Uterus (tissue), 4 donors: ENCODE measurements at places on chromosomes 7 and 10.

DNA sequence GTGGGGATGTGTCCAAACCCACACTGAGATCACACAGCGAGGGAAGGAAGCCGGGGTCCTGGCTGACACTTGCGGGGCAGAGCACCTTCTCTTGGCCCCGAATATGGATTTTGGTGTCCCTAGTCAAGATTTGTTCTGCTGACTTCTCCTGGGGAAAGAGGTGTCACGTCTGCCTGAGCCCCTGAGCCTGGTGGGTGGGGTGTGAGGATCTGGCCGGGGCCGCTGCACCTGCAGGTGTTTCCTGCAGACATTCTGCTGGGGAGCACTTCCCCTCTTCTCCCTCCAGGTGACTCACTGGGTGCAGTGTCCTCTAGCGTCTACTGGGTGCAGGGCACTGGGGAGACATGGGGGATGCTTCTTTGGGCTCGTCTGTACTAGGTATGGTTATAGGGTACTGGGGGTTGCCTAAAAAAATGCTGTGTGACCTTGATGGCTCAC is 99.2 kb downstream of the GRK5 start:
- DNase-seq = peak; percentile 53

GRCh38 chr10:108691126-108691525 is 1232.2 kb downstream of the XPNPEP1 start:
- no peak for DNase-seq

DNA sequence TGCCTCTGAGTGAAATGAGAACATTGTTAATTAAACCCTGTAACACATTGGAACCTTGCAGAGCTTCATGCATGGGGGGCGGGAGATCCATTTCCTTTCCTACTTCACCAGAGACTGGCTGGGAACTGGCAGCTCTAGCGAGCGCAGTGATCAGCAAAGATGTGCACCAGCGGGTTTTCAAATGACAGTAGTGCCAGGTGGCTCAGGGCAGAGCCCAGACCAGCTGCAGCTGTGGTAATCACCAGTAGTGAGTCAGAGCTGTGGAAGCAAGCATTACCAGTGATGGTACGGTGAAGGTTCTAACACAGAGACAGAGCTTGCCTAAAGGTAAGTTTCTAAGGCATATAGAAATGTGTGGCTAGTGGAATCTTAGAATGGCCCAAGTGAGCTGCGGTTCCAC is 1009.7 kb upstream of the CELF2 start:
- no peak for DNase-seq

DNA sequence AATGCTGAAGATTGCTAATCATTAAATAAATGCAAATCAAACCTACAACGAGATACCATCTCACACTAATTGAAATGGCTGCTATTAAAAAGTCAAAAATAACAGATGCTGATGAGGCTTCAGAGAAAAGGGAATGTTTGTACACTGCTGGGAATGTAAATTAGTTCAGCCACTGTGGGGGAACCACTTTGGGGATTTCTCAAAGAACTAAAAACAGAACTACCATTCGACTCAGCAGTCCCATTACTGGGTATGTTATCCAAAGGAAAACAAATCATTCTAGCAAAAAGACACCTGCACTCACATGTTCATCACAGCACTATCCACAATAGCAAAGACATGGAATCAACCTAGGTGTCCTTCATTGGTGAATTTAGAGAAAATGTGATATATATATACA is 379.0 kb upstream of the CNTNAP2 start:
- DNase-seq = no peak

DNA sequence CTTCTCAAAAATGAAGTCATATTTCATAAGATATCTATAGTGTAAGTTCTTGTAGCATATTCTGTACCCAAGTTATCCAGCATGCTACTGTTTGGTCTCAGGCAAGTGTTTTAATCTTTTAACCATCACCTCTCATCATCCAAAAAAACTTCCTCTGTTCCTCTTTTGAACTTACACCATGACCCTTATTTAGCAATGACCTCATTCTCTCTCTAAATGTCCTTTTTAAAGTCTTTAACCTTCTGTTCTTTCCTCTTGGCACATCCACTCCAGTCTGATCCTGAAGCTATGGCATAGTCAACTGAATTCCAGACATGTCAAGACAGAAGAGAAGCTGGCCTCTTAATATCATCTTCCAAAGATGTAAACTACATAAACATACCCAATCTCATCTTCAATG is 26.2 kb downstream of the PPP3CB start:
- DNase-seq = no peak

GRCh38 chr7:47406801-47407129 is 175.1 kb downstream of the TNS3 start:
- DNase-seq = no peak

DNA sequence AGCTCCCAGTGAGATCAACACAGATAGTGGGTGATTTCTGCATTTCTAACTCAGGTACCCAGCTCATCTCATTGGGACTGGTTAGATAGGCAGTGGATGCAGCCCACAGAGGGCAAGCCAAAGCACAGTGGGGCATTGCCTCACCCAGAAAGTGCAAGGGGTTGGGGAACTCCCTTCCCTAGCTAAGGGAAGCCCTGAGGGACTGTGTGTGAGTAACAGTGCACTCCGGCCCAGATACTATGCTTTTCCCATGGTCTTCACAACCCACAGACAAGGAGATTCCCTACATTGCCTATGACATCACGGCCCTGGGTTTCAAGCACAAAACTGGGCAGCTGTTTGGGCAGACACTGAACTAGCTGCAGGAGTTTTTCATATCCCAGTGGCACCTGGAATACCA is 62.8 kb downstream of the PPP1R3A start:
- no peak for DNase-seq

DNA sequence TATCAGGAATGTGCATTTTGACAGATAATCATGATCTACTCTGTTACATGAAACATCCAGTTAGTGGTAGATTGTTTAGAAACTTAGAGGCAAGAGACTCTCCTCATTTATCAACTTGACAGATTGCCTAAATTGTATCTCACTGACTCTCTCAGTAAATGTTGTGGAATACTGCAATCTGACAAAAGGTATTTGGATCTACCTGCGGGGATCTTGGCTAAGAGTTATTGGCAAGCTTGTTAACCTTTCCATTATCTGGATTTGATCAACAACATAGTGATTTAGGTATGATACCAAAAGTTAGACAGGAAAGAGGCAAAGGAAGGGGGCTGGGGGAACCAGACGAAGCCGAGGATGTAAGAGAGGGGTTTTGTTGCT is 2.0 kb downstream of the VSTM2A start:
- DNase-seq = no peak

- no peak for DNase-seq
These were observed 55.3 kb upstream of the CAPZA2 start for GRCh38 chr7:116807011-116807560.

- no peak for DNase-seq
These were observed 86.6 kb downstream of the PRLHR start for GRCh38 chr10:118508863-118509262.

- no peak for DNase-seq
These were observed 75.4 kb downstream of the CALD1 start for GRCh38 chr7:134854816-134855215.

- DNase-seq = no peak
These were observed 1.7 kb upstream of the TMEM213 start for GRCh38 chr7:138796038-138796615.

DNA sequence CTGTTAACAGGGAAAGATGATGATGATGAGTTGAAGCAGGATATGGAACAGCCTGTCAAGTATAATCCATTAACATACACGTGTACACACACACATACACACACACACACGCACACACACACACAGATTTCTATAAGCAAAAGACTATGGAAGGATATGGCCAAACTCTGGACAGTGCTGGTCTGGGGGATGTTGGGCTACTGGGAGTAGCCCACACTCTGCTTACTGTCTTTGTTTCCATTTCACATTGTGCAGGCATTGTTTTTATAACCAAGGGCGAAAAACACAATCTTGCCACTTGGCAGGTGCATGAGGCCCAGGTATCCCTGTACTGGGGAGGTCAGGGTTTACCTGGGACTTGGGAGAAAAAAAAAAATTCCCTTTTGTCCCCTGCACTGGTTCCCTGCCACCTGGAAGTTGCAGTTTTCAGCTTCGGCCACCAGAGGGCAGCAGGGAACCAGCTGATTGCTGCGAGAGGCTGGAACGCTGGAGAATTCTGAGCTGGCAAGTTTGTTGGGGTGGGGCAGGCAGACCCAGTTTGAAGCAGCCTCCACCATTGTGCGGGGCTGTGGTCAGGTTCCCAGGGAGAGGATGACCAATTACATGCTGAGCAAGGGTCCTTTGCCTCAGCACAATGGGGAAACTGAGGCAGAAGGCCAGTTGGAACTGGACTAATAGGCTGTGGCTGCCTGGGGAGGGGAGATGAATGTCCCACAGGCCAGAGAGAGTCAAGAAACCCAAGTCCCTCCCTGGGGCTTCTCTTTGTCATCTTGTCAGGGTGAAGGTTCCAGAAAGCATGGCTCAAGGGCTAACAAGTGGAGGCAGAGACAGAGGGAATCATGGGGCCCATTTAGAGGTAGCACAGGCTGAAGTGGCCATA is 27.3 kb downstream of the PPIF start:
- peak; percentile 84 for DNase-seq

GRCh38 chr10:24618401-24618800 is 105.3 kb downstream of the ARHGAP21 start:
- no peak for DNase-seq

DNA sequence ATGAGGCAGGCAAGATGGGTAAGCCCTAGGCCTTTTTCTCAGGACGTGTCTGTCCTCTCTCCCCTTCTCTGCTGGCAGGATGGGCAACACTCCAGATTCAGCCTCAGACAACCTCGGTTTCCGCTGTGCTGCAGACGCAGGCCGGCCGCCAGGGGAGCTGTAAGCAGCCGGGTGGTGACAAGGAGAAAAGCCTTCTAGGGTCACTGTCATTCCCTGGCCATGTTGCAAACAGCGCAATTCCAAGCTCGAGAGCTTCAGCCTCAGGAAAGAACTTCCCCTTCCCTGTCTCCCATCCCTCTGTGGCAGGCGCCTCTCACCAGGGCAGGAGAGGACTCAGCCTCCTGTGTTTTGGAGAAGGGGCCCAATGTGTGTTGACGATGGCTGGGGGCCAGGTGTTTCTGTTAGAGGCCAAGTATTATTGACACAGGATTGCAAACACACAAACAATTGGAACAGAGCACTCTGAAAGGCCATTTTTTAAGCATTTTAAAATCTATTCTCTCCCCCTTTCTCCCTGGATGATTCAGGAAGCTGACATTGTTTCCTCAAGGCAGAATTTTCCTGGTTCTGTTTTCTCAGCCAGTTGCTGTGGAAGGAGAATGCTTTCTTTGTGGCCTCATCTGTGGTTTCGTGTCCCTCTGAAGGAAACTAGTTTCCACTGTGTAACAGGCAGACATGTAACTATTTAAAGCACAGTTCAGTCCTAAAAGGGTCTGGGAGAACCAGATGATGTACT is 13.1 kb downstream of the PHKG1 start:
- DNase-seq = peak; percentile 53

DNA sequence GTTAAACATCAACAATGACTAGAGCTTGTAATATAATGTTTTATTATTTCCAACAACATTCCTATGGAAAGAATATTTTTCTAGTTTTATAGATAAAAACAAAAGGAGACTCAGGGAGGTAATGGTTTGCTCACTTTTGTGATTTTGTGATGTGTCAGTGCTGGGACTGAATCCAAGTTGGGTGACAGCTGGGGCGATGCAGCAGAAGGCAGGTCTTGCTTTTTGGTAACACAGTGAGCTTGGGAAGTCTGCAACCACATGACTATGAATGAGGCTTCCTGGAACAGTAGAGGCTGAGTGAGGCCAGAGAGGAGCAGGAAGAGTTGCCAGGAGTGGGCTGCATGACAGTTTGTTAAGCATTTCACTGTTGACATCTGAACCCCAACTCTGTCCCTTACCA is 4.9 kb upstream of the YKT6 start:
- no peak for DNase-seq

GRCh38 chr10:63497321-63497720 is 23.9 kb upstream of the REEP3 start:
- no peak for DNase-seq

DNA sequence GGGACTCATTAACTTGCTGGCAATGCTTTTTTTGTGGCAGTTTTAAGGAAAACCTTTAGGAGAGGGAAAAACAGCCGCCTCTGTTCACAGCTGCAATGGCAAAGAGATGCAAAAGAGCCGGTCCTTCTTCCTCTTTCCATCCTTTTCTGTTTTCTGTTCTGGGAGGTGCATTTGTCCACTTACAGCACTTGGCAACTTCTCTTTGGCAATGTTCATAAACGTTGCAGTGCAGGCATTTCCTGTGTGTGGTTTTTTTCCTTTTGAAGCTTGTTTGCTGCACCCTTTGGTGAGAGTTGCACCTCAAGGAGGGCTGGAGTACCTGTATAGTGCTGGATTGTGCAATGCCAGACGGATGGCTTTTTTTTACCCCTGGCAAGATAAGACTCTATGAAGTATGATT is 53.9 kb upstream of the HABP2 start:
- no peak for DNase-seq

- no peak for DNase-seq
These were observed 84.1 kb downstream of the PTPRE start for GRCh38 chr10:127990846-127991542.

DNA sequence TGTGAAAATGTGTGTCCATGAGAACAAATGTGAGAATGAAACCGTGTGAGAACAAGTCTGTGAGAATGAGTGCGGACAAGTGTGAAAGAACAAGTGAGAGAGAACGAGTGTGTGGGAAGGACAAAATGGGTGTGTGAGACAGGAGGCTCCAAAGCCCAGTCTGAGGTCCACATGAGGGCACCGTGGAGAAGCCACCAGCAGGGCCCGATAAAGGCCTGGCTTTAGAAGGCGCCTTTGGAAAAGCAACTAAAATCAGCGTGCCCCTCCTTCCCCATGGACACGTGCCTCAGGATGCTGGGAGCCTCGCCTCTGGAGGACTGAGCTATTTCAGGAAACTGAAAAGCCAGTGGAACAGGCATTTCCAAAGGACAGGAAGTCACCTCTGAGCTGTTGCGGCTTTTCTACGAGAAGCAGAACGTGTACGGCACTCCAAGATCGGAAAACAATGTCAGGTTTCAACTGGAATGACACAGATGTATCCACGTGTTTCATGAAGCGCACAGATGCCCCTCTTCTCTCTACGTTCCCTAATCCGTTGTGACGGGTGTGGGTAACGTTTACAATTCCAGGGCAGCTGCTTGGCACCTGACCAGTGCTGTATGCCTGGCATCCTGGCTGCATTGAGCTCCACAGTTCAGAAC is 46.4 kb downstream of the ESYT2 start:
- peak; percentile 65 for DNase-seq

DNA sequence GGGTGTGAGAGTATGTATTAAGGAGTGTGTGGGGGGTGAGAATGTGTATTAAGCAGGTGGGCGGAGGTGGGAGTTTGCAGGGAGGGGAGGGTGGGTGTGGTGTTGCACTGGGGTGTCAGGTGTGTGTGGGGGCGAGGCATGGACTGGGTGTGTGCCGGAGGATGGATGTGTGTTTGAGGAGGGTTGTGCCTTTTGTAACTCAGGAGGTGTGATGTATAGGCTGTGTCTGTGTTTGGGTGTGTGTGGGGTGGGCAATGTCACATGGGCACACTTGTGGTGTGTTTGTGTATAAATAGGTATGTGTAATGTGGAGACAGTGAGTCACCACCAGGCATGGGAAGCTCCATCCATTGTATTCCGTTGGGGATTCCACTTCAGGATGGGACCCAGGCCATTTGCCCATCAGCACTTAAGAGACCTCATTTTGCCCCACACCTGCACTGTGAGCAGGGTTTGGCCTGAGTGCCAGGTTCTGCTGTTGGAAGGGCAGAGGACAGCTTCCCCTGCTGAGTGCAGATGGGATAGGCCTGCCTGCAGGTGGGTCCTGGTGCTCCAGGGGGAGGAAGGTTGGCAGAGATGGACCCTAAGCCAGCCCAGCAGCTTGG is 5.8 kb downstream of the UNC5B start:
- no peak for DNase-seq
